ENCODE measurements at places on chromosomes 7 and 10.

- DNase-seq = no peak
Observed at GRCh38 chr7:38396852-38397251, 123.4 kb upstream of the TARP start.

GRCh38 chr10:62806251-62806650, 1.7 kb downstream of the ADO start:
- DNase-seq = no peak

DNA sequence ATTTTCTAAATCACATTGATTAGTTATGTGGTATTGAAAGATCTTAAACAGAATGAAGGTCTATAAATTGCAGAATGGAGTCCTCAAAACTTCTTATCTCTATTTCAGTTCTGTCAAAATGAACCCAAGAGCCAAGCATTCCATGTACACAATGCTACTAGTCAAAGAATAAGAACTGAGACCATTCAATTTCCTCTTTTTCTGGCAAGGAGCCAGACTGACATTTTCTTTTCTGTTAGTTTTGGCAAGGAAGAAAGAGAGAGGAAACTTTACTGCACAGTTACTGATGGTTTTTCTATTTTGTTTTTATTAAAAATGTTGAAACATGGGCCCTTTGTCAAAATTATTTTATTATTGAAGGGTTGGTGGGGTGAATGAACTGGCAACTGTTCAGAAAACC, 181.8 kb upstream of the FERD3L start:
- no peak for DNase-seq

GRCh38 chr7:94284104-94284503, 110.6 kb upstream of the COL1A2 start:
- no peak for DNase-seq

- DNase-seq = no peak
Observed at GRCh38 chr10:32049113-32049512, 7.1 kb downstream of the KIF5B start.

DNA sequence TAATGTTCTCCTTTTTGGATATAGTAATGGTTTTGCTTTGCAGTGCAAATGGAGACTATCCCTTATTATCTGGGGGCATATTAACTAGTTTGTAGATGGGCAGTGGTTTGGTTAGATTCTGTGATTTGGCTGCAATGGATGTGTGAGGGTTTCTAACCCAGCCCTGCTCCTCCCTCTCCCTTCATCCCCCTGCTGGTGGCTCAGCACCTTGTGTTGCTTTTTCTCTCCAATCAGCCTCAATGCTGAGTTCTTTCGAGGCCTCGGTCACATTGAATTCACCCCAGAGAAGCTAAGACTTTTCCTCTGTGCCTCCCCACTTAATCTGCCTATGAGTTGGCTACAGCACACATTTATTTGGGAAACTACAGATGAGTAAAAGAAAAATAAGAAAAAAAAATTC, 120.0 kb downstream of the MALRD1 start:
- DNase-seq = no peak

DNA sequence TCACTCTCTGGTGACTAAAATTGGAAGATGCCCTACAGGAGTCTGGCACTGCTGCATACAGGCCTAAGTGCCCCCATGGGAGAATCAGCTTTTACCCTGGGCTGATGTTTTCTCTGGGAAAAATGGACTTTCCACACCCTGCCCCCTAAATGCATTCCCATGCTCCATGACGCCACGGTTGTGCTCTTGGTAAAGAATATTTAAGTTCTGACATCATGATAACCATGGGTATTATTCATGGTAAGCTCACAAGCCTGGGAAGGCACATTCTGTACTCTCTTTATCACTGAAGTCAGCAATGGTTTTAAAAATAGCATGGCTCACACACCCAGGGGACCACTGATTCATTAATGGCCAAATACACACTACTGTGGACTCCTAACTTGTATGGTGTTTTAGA, 43.4 kb downstream of the HIPK2 start:
- DNase-seq = no peak

DNA sequence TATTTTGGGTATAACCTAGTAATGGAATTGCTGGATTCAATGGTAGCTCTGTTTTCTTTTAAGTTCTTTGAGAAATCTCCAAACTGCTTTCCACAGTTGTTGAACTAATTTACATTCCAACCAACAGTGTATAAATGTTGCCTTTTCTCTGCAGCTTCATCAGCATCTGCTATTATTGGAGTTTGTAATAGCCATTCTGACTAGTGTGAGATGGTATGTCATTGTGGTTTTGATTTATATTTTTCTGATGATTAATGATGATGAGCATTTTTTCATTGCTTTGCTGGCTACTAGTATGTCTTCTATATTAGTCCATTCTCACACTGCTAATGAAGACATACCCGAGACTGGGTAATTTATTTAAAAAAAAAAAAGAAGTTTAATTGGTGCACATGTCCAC, 248.6 kb upstream of the MAGI2 start:
- DNase-seq = no peak
